ENCODE measurements at places on chromosomes 5 and 9.

DNA sequence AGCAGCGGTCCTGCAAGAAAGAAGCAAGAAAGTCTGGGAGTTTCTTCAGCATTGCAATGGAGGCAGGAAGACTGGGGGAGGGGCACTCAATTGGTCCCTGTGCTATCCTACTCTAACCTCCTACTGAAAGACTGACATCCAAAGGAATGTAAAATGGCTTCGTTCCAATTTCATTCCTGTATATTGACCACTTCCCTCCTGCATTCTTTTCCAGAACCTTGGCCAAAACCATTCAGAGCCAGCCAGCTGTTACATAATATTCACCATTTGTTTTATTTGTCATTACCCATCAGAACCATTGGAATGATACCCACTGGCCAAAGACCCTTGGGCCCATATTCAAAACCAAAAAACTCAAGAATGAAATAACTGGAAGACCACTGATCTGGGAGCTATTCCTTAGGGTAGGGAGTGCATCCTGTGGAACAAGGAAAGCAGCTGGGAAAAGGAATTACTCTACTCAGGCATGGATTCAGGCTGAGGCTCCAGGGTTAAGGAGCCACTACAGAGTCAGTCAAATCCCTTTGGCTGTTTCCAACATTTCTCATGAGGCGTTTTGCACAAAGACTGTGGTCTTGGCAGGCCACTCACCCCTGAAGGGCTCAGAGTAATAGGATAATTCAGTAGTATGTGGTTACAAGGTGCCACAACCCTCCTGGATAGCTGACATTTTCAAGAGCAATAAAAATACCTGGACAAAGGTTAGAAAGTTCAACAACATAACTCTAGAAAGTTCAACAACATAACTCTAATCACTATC, 148.7 kb upstream of the SLC1A3 start:
- DNase-seq, result no peak

DNA sequence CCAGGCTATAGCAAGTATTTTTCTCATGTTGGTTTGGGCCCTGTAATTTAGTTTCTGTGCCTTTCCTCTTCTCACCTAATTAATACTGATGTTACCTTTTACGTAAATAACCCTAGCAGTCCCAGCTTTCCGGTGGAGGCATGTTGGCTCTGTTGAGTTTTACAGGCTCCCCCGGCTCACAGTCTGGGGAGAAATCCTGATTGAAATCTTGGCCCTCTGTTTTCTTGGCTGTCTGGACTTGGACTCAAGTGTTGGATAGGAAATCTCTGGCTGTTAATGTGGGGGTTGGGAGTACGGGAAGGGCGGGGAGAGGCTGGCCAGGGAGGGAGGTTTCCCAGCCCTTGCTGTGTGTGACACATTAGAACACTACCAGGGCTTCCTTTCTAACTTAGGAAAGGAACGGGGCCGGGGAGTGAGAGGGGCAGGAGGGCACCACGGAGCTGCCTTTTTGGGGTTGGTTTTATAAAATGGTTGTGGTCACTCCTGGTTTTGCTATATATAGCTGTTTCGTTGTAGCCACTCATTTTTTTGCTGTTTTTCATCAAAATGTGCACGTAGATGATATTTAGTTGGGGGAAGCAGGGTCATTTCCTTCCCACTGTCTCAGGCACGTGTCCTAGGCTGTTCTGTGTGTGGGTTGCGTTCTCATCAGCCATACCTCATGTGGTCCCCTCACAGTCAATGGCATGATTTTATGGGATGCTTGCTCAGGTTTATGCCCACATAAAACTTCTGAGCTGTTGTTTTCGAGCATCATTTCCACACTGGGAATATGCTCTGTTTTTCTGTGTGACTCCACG, 11.0 kb downstream of the TRIO start:
- DNase-seq, result no peak

DNA sequence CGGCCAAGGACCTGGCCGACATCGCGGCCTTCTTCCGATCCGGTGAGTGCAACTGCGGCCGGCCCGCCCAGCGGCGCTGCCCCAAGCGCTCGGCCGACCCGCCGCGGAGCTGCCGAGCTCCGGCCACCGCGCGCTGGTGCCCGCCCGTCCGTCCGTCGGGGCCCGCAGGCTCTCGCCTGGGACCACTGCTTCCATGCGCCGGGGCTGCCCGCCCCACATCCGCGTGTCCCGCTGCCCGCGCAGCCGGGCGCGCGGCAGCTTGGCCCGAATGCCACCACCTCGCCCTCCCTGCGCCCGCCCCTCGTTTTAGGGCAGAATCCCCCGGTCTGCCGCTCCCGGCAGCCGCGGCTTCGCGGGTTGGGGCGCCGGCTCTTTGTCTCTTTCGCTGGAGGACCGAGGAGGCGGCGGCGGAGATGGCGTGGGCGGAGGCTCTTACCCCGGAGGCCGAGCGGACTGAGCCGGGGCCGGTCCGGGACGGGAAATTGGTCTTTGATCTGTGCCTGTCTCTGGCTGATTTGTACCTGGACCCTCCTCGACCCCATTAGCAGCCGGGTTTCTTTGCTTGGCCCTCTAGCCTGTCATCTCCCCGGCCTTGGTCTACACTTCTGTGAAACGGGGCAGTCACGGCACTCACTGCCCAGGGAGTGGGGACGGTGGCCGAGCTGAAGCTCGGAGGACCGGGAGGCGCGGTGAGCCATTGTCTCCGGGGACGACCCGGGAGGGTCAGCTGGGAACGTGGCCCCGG, 871 bp downstream of the TRIO start:
- DNase-seq, result no peak

DNA sequence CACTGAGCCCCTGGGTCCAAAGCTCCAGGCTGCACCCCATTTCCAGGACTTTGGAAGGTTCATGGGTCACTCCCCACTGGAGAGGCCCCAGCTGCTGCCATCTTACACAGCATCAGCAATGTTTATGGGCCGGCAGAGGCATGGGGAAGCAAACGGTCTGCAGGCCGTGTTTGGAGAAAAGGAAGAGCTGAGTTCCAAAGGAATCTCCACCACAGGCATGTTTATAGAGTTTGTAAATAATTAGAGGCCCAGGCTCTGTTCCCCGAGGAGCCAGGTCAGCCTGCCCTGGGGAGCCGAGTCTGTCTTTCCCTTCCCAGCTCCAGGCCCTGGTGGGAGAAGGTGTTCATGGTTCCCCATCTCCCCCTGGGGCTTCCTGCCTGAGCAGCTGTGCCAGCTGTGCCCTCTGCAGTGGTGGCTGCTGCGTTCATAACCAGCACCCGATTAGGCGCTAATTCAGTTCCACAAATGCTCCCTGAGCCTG, 64.8 kb downstream of the COL27A1 start:
- DNase-seq, result no peak

GRCh38 chr9:111613436-111614040, 14.1 kb upstream of the PTGR1 start:
- no peak for DNase-seq

DNA sequence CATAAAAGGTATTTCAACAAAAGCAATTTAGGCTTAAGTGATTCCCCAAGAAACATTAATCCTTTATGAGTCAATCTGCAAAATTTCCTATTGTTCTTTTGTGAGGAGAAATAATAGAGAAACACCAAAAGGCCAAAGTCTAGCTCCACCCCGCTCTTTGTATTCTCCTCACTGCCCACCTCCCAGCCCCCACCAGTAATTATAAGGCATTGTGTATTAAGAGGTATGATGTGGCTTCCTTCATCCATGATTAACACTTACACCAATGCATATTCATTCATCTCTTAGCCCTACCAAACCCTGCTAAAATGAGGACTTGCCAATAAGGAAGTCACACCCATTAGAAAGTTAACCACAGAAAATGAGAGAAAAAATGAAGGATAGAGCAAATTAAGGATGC, 105.3 kb upstream of the SPATA31D4 start:
- DNase-seq, result no peak

DNA sequence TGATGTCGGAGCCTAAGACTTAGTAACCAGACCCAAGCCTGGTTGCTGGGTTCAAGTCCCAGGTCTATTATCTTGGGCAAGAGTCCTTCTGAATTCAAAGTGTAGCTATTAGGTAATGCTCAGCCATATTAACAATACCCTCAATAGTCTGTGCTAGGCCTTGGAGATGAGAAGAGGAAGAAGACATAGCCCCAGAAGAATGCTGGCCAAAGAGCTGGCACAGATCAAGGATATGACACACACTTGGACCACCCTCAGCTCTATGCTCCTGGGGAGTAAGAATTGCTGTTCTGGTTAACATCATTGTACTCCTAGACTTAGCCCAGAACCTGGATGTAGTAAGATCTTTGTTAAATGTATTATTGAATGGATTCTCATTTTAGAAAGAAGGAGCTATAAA, 426.7 kb downstream of the CDK5RAP2 start:
- no peak for DNase-seq

All from NCI-H2171 (cell line).